ENCODE measurements at places on chromosomes 2 and 18.

- DNase-seq: no peak
Measured at GRCh38 chr18:10523544-10523943, 2.3 kb upstream of the NAPG start.

DNA sequence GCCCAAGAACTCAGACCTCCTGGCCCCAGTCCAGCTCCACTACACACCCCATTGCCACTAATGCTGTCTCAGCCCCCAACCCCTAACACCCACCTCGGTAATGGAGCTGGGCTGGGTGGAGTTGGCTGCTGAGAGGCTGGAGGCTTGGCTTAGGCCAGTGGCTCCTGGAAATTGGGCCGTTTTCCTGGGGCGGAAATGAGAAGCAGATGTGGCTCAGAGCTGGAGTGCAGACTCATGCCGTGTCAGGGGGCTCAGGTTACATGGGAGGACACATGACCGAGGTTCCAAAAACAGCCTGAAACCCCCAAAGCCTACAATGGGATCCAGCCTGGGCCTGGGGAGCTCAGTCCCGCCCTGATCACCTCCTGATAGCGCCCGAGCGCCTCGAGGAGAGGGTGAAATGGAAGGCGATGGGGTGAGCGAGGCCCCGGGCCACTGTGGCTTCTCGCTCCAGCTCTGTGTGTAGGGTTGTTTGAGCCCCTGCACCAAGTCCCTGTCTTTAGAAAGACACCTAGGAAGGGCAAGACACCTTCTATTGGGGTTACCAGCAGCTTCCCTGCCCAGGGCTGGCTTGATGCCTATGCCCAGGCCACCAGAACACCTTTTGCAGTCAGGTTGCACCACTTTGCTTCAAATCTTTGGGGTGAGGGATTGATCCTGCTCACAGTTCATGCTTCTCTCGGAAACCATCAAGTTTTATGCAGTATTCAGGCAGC, 175.7 kb upstream of the HAAO start:
- DNase-seq: no peak

GRCh38 chr2:6887751-6888192, 10.2 kb downstream of the RSAD2 start:
- no peak for DNase-seq

- DNase-seq: no peak
Measured at GRCh38 chr2:233399306-233400225, 45.3 kb downstream of the DGKD start.

DNA sequence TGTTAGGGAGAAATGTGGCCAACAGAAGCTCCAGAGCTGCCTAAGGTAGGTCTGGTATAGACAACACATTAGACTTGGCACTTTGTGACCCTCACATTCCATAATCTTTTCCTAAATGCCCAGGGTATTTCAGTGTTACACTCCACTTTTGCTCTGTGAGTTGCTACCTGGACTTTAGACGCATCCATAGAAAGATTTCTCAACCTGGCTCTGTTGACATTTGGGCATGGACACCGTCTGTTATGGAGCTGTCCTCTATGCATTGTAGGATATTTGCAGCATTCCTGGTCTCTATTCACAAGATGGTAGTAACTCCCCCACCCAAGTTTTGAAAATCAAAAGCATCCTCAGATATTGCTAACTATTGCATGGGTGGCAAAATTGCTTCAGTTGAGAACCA, 136.5 kb upstream of the NETO1 start:
- no peak for DNase-seq

DNA sequence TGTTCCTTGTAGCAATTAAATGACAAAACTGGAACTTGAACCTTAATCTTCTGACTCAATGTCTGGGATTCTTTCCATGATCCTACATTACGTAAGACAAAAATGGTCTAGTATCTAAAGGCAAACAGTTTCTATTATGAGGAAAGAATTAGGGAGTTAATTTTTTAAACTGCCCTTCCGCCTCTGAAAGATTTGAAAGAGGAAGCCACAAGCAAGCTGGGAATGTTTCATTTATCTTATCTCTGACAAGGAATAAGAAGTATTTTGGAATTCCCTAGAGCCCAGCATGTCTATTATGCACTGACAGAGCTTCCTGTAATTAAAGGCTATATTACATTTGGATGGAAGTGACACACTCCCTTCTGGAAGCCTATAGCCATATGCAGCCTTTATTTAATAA, 558.8 kb upstream of the CDH2 start:
- no peak for DNase-seq

- no peak for DNase-seq
Measured at GRCh38 chr2:188042412-188042811, 249.3 kb upstream of the GULP1 start.

- DNase-seq: no peak
Measured at GRCh38 chr2:127094509-127095366, 12.2 kb downstream of the BIN1 start.

- no peak for DNase-seq
Measured at GRCh38 chr18:50590593-50590992, 30.7 kb downstream of the MAPK4 start.

GRCh38 chr2:144510294-144510991, 9.5 kb downstream of the ZEB2 start:
- DNase-seq: no peak

GRCh38 chr2:153213022-153213421, 265.5 kb downstream of the RPRM start:
- DNase-seq: no peak

DNA sequence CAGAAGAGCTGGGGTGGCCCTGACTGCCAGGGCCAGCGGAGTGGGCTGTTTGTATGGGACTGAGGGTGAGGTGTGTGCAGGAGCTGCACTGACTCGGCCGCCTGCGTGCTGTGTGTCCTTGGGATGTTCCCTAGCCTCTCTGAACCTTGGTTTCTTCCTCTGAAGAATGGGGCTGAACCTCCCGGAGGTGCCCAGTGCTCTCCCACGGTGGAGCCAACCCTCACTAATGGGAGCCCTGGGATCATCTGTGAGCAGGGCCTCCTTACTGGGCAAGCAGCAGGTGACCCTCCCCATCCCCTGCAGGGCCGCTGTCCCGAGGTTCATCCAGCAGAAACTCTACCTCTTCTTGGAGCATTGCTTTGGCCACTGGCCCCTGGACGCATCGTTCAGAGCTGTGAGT, 11.7 kb upstream of the CCDC74A start:
- DNase-seq: no peak

GRCh38 chr18:45974088-45974536, 7.0 kb upstream of the EPG5 start:
- no peak for DNase-seq

DNA sequence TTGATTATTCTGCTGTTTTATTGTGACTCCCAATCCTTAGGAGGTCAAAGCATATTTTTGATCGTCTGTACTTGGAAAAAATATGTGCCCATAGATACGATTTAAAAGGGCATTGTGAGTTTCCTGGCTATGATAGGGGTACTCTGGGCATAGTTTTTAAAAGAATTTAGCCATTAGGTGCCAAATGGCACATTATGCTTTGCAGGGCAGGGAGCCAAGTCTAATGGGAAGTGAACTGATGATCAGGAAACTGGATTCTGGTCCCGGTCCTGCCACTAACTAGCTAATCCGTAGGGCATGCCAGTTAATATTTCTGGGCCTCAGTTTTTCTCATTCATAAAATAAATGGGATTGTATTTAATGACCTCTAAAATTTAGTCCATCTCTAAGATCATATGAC, 189.3 kb downstream of the LTBP1 start:
- DNase-seq: no peak

DNA sequence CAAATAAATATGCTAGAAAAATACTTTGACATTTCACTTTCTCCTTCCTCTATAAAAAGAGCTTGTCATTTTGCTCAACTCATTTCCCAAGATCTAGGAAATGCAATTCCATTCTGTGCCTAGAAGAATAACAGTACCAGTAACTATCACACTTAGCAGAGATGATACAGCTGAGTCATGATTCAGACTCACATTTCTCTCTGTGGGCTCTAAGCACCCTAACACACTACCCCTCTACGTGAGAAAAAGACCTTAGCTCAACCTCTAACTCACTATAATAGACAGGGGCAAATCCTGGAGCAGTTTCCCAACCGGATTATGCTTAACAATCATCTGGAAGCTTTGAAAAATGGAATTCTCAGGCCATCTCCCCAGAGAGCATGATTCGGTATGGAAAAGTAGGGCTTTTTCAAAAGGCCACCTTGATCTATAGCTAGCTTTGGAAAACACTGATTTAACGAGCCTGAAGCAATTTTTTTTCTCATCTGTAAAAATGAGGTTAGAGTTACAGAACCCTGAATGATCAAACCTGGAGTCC, 1312.3 kb upstream of the PIK3C3 start:
- no peak for DNase-seq

Measured in type B pancreatic cell (in vitro differentiated cells).